ENCODE measurements at places on chromosomes 13 and 19.

DNA sequence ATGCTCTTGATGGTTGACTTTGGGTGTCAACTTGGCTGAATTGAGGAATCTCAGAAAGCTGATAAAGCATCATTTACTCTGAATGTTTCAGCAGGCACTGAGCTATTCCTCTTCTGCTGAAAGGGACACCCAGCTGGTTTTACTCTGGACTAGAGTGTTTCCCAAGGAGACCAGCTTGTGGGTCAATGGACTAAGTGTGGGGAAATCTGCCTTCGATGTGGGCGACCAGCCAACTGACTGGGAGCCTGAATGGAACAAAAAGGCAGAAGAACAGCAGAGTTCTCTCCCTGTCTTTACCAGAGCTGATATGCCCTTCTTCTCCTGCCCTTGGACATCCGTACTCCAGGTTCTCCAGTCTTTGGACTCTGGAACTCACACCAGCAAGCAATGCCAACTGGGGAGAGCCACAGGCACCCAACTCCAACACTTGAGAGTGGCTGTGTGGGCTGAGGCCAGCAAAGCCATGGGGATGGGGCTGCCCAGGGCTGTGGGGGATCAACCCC lies 32.2 kb downstream of the MRPL57 start:
- no peak for DNase-seq

DNA sequence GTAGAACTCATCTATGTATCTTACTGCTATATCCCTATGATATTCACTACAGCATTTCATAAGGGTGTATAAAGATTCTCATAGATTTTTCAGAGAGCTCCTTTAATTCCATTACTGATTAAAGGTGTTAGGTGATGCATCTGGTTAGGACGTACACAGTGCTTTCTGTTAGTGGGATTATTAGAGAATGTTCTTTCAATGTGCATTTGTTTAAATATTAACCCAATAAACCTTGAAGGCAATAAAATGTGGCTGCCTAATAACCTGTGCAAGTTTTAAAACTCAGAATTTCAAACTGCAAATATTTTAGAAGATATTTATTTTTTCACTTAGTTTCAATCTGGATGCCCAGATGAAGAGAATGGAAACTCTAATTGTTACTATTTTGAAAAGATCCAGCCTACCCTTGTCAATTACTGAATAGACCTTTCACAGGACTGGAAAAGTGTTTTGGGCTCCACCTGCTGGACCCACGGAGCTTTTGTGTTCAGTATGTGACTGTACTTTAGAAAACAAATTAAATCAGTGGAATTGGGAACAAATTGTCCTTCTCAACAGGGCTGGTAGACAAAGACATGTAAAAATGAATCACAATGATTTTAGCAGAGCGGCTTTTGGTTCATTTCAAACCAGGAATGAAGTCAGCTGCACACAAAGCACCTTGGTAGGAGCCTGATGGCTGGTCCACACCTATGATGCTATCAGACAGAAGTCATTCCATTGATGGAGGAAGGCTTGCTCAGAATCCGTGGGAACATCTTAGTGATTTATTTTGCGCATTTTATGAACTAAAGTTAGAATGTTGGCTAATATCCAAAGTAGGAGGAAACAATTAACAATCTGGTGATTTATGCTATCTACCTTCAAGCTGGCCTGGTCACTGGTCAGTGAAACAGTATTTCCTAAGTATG lies 89.4 kb upstream of the RAP2A start:
- DNase-seq, result peak; percentile 47

DNA sequence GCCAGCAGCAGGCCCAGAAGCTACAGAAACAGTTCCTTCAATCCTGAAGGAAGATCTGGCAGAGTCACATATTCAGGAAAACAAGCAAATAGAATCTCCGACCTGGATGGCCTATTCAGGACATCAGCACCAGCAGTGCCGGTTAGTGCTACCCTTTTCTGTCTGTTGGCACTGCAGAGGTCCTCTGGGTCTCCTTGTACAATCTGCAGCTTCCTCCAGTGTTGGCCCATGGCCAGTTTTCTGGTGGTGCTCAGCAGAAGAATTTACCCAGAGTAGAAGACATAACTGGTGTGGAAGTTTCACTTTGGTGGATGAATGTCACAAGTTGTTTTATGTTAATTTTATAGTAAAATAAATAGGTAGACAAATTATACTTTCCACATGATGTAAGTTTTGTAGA lies 498.1 kb downstream of the COG6 start:
- no peak for DNase-seq

- DNase-seq, result no peak
Measured at GRCh38 chr13:111361873-111362648, 41.6 kb downstream of the TEX29 start.

DNA sequence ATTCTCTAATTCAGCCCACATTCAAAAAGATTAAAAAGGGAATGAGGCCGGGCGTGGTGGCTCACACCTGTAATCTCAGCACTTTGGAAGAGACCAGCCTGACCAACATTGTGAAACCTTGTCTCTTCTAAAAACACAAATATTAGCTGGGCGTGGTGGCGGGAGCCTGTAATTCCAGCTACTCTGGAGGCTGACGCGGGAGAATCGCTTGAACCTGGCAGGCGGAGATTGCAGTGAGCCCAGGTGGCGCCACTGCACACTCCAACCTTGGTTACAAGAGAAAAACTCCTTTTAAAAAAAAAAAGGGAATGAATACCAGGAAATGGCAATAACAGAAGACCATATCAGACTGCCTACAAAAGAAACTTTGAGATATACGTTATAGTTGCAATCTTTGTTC lies 1244.5 kb downstream of the PCDH9 start:
- no peak for DNase-seq

- DNase-seq, result peak; percentile 48
Measured at GRCh38 chr19:22622901-22623840, 11.0 kb upstream of the ZNF492 start.

DNA sequence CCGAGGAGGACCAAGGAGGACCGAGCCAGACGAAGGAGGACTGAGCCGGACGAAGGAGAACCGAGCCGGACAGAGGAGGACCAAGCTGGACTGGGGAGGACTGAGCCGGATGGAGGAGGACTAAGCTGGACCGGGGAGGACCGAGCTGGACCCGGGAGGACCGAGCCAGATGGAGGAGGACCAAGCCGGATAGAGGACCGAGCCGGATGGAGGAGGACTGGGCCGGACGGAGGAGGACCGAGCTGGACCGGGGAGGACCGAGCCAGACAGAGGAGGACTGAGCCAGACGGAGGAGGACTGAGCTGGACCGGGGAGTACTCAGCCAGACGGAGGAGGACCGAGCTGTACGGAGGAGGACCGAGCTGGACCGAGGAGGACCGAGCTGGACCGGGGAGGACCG lies 3.2 kb downstream of the PIP5K1C start:
- no peak for DNase-seq

DNA sequence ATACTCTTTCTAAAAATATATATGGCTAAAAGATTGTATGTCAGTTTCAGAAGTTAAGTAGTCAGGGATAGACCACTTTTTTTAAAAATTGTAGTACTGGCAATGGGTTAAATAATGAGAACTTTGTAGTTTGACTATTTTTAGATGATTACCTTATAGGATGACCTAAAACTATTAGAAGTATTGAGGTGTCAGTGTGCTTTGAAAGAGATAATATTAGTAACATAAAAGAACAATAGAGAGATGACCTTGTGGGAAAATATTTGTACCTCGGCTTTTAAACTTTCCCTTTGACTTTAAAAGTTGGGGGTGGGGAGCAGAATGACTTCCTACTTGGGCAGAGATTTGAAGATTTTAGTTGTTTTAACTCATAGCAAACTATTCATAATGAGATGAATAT lies 48.3 kb downstream of the SLAIN1 start:
- DNase-seq, result no peak

- DNase-seq, result no peak
Measured at GRCh38 chr19:4575267-4576015, 16.0 kb upstream of the SEMA6B start.
